Pulmonary artery endothelial cell (primary cell): ENCODE measurements at places on chromosomes 11 and 22.

DNA sequence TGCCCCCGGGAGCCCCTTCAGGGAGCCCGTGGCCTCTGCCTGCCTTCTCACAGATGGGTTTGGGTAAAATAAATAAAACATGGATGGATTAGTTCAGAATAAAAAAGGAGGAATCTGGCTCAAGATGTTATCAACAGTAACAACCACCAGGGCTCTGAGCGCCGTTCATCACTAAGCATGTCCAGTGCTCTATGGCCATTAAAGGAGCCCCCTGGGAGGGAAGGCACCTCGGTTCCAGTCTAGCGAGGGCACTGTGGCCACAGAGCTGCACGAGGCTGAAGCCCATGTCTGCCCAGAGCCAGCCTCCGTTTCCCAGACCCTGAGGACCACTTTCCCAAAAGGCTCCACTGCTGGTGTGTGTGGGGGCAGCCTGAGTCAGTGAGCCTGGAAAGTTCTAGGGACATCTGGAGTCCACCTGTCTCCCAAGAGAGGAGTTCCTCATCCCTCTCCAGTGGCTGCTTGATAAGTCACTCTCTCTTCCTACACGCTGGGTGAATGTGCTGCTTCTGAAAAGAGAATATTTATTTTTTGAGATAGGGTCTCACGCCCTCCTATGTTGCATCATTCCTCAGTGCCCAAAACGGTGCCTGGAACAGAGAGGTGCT lies 614.6 kb downstream of the TBC1D22A start:
- DNase-seq, result no peak

DNA sequence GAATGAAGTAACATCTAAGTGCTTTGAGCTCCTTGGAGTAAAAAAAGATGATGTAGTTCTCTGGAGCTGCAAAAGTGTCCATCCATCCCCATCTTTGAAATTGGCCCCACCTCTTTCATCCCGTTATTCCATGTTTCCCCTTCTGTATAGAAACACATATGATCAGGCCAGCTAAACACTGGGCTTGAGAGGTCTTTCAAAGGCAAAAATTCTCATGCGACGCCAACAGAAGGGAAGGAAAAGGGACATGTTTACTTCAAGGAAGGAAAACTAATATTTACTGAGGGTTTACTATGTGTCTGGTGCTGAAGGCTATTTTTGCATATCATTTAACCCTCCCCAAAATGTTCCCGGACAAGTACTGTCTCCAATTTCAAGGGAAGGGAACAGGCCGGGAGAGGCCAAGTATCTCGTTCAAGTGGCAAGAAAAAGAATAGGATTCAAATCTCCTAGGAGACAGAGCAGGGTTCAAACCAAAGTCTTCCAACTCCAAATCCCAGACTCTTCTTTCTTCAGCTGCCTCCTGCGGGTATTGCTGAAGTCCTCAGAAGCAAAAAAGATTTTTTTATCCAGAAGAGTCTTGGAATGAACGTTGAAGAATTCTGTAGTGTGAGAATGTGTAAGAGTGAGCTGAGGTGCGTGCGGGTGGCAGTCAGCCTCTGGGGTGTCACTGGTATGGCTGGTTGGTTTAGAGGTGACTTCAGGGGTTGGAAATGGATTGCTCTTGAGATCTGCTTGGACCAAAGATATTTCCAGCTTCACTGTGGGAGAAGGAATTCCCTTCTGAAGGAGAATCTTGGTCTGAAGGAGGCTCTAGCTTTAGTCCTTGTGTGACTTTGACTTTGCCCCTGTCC lies 10.1 kb downstream of the TECTA start:
- DNase-seq, result no peak

DNA sequence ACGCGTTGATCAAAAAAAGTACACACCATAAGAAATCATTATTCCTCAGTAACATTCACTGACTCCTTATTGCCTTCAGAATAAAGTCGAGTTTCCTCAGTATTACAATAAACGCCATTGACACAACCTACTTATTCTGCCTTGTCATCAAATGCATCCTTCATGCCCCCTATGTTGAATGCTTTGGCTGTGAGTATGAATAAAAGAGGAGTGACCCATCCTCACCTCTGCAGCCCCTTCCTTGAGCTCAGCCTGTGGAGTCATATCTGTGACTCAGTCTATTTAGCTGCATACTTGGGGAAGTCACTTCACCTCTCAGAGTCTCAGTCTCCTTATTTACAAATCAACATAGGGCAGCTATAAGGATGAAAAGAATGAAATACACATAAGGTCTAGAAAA lies 65.1 kb downstream of the USP35 start:
- no peak for DNase-seq

DNA sequence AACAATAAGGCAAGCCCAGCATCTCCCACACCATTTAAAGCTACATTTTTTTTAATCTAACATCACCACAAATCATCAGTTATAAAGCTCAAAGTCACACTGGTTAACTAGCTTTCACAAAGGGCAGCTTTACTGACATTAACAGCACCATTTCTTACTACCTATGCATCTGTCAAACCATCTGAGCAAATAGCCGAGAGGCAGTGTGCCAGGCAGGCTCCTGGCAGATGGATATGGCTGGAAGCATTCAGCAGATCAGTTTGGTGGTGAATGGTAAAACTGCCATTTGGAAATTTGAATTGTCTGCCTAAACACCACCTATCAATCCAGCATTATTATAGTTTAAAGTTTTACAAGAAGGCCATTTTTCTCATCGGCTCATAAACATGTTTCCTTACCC lies 131.2 kb downstream of the TTC28 start:
- no peak for DNase-seq

- DNase-seq, result no peak
Measured at GRCh38 chr11:130571519-130571918, 123.1 kb downstream of the ADAMTS15 start.

GRCh38 chr22:34783436-34783835 lies 282.5 kb upstream of the ISX start:
- no peak for DNase-seq
